AG10803 (cell line): ENCODE measurements at places on chromosomes 13 and 19.

DNA sequence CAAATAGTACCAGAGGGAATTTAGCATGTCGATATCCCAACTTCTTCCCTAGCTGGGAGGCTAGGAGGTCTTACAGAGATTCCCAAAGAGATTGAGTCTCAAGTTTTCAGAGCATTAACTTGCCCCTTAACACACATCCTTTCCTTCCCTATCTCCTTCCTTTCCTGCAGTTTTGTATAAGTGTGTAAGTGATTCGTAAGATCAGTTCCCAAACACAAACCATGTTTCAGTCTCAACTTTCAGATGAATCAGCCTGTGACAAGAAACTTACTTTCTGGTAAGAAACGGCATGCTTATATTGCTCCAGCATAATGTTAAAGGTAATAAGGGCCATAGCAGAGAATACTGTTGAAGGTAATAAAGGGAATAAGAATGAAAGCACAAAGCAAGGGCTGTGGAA, 472.2 kb downstream of the LIG4 start:
- no peak for DNase-seq

DNA sequence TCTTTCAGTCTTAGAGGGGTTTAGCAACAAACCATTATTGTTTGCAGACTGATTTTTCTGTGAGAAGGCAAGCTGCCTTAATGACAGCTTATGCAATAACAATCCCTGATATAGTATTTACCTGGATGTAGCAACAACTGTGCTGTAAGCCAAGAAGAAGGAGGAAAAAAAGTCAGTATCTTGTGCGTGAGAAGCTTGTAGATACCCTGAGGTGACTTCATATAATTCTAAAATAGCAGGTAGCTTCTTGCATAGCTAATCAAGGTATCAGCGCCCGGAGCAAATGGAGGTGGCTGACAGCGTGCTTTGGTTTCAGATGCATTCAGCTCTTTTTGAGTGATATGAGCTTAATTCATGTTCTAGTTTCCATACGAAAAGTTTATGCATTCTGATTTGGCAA, 309.8 kb downstream of the KLF5 start:
- no peak for DNase-seq

DNA sequence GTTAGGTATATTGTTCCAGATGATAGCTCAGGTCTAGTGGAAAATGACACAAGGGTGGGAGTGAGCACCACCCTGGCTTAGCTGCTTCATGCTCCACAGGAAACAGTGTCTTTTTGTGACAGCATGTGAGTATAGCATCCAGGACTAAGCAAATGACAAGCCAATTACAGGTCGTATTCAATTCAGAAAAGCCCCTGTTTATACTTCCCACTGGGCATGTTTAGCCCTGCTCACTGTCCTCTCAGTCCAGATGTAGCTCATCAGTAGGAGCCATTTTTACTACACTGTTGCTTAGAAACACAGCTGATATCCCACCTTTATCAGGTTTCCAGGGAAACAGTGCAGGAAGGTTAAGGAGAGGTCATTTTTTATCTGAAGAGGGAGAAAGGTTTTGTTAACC, 8.0 kb downstream of the ABHD13 start:
- DNase-seq: no peak

- no peak for DNase-seq
Observed at GRCh38 chr19:7478173-7478842, 10.5 kb downstream of the PEX11G start.

- DNase-seq: no peak
Observed at GRCh38 chr13:106569233-106570095, 1.5 kb upstream of the ARGLU1 start.

DNA sequence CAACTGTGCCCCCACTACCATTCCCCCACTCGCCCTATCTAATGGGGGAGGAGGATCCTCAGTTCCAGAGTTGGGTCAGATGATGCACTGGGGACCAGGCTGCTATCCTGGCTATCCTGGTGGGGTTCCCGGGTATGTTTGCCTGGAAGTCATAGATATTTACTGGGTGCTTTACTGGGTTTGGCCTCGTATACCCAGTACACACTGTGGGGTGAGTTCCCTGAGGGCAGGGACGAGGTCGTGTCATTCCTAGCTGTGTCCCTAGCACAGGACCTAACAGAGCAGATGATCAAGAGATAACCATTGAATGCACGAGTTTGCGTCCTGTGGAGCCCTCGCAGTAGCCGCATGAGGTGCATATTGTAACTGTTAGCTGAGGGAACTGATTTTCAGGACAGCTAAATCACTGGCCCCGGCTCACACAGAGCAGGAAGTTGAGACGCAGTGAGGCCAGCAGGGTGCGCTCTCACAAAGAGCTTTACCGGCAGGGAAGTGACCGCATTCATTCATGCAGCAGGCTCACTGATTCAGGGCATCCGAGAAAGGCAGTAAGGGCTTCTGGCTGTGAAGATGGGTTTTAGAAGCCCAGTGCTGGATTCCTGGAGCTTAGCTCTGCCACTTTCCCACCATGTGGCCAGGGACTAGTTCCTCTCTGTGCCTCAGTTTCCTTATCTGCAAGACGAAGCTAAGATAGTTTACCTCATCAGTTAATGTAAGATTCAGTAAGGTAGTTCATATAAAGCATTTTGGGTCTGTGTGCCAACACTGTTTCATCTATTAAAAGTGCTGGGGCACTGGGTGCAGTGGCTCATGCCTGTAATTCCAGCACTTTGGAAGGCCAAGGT, 6.0 kb downstream of the RUVBL2 start:
- peak; percentile 74 for DNase-seq

GRCh38 chr13:107516517-107516916, 698.8 kb downstream of the LIG4 start:
- DNase-seq: no peak

GRCh38 chr13:106916329-106916976, 348.5 kb upstream of the ARGLU1 start:
- peak; percentile 70 for DNase-seq

DNA sequence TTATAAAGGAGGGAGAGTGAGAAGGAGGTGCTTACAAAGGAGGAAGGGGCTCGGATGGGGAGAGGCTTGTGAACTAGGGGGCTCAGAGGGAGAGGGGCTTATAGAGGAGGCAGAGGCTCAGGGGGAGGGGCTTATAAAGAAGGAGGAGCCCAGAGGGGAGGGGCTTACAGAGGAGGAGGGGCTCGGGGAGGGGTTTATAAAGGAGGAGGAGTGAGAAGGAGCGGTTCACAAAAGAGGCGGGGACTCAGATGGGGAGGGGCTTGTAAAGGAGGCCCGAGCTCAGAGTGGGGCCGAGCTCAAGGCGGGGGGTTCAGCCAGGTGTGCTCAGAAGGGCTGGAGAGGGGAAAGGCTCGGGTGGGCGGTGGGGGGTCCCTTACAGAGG, 500 bp downstream of the SMIM24 start:
- no peak for DNase-seq
